ENCODE measurements at places on chromosomes 5 and 9. TPM values are rescaled to one million over a fixed set of nuclear protein-coding genes. Genes with fewer than 3 reads are reported as not detected.

The PCDHA9 gene
- polyA plus RNA-seq, result 0.11 TPM

The FABP6 gene
- polyA plus RNA-seq, result 3.5 TPM

The NEUROG1 gene
- not detected for polyA plus RNA-seq

The CDH6 gene
- 12.5 TPM for polyA plus RNA-seq

The PCDHGA9 gene
- 6.7 TPM for polyA plus RNA-seq

The TEX53 gene
- not detected for polyA plus RNA-seq

The HTR1A gene
- not detected for polyA plus RNA-seq

The PCDHB3 gene
- polyA plus RNA-seq, result 4.1 TPM

The DPH7 gene
- 69.2 TPM for polyA plus RNA-seq

The SEMA4D gene
- polyA plus RNA-seq, result 25.1 TPM

The GFPT2 gene
- polyA plus RNA-seq, result 5.2 TPM

The SLC30A5 gene
- 87.2 TPM for polyA plus RNA-seq

The ANKRD18B gene
- polyA plus RNA-seq, result 0.46 TPM

The SNAPC3 gene
- polyA plus RNA-seq, result 60.2 TPM

The IFNW1 gene
- 0.07 TPM for polyA plus RNA-seq

The SHOC1 gene
- 0.63 TPM for polyA plus RNA-seq

The BAAT gene
- polyA plus RNA-seq, result 0.64 TPM

The C9 gene
- polyA plus RNA-seq, result not detected

The C7 gene
- 383 TPM for polyA plus RNA-seq

The MAP1B gene
- polyA plus RNA-seq, result 14.6 TPM

The ANGPTL2 gene
- polyA plus RNA-seq, result 30.9 TPM

The HMMR gene
- 16.1 TPM for polyA plus RNA-seq

The PTGR1 gene
- polyA plus RNA-seq, result 92.8 TPM
